ENCODE measurements at places on chromosomes 3 and 15. TPM values are rescaled to one million over a fixed set of nuclear protein-coding genes. Genes with fewer than 3 reads are reported as not detected.
A peak's percentile ranks its signal among the peaks of the same experiment; 100 is the strongest.

The DTX3L gene
- 8.6 TPM for total RNA-seq

The MYH15 gene
- 0.48 TPM for total RNA-seq

DNA sequence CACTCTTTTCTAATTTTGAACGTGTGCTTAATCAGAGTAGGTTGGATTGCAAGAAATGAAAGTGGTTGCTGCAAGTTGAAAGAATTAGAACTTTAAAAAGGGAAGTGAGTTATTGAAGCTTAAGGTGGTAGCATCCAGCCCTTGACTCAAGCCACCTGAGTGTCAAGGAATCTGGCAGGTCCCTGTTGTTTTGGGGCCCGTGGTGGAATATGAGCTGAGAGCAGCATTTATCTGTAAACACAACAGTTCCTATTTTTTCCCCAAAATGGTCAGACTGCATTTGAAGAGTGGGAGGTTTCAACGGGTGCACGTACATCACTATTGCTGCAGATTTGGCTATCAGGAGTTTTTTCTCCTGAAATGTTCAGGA lies 1.7 kb downstream of the ITPR1 start:
- DNase-seq = no peak

DNA sequence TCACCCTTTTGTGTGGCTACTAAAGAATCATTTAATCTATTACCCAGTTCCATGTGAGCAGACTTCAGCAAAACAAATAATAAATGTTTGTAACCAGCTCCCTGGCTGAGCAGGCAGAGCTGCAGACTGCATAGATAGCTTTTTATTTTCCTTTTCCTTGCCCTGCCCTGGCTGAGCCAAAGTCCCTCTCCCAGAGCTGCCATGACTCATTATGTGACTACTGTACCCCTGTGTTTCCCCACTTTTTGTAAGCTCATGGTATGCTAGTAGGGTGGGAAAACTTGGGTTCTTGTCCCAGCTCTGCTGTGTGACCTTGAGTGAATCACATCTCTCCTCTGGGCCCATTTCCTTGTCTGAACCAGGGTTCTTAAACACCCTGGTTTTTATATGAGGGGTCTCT lies 127.5 kb downstream of the CLSTN2 start:
- no peak for DNase-seq

DNA sequence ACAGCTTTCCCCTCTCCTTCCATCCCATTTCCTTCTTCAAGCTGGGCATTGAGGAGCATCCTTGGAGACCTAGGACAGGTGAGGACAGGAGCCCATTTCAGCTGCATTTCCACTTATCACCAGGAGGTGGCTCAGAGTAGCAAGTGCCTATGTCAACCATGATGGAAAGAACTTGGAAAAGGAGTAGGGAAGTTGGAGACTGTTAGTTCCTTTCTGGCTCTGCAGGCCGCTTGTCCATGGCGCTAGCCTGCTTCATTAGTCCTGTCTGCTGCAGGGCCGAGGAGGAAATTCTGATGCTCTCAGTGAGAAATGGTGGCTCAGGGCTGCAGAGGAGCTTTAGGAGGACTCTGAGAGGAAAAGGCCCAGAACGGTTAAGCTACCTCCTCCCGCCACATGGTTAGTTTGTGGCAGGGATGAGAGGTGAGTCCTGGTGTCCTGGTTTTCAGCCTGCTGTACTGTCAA lies 7.0 kb upstream of the CD276 start:
- no peak for DNase-seq

GRCh38 chr15:65033659-65034269 lies 4.3 kb upstream of the MTFMT start:
- no peak for DNase-seq

DNA sequence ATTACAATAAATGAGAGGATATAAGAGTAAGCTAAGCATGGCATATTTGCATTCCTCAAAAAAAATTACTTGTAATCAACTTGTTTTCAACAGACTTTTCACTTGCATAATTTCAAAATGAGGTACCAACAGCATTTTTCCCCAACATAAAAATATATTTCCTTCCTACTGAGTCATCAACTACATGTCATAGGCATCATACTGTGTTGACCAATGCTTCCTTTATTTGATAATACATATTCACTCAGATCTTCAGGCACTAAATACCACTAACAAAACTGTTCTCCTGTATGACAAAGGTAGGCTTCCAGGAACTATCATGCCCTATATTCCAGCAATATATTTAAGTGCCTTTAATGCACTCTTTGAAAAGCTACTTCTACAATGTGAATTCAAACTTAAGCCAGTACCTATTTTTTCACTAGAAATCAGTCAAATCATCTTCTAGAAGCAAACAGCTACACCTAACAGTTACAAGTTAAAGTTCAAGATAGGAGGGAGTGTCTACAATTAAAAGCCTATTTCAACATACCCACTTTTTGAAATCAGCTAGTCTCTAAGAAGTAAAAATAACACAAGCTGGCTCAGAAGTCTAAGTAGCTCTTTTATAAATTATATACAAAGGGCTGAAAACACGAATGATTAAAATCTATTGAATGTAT lies 11.3 kb downstream of the ADAM10 start:
- DNase-seq = no peak

DNA sequence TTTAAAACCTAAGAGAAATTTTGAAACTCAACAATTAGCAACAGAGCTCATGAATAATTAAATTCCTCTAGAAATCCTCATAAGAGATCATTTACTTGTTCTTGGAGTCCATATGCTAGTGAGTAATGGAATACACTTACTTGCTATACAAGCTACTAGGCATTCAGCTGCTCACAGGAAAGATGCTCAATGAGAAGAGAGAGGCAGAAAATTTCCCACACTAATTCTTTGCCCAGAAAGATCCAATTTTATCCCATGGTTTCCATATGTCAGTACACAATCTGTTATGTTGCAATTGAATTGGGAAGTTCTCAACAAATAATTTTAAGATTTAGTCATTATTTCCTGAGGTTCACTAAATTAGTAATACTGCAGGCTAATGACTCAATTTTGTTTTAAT lies 310.4 kb downstream of the RYR3 start:
- DNase-seq = no peak

DNA sequence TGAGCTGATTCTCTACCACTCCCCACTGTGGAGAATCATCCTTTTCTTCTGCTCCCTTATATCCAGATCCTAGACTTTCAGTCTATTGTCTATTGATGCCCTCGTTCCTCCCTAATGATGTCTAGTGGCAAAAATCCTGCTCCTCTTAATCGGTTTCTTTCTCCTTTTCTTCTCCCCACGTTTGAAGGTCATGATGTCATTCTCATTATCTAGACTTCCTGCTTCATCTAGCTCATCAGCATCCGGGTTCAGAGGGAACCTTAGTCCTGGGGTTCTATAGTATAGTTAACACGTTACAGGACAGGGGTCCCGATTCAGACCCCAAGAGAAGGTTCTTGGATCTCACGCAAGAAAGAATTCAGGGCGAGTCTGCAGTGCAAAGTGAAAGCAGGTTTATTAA lies 14.9 kb upstream of the ALDH1A2 start:
- no peak for DNase-seq

GRCh38 chr3:35724106-35724505 lies 84.8 kb downstream of the ARPP21 start:
- no peak for DNase-seq

DNA sequence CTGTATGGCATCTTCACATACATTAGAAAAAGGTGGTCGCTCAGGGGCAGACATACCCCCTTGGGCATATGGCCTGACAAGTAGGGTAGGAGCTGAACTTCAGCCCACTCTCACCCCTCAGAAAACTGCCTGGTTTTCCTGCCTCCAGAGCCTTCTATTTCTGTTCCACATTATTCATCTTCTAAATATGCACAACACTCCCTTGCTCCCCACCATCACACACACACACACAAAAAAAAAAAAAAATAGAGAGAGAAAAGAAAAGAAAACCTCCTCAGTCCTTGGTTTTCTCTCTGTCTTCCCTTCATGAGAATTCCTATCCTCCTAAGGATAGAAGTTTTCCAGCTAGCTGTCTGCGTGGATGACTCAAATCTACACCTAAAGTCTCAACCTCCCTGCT lies 5.6 kb upstream of the ROPN1 start:
- no peak for DNase-seq

DNA sequence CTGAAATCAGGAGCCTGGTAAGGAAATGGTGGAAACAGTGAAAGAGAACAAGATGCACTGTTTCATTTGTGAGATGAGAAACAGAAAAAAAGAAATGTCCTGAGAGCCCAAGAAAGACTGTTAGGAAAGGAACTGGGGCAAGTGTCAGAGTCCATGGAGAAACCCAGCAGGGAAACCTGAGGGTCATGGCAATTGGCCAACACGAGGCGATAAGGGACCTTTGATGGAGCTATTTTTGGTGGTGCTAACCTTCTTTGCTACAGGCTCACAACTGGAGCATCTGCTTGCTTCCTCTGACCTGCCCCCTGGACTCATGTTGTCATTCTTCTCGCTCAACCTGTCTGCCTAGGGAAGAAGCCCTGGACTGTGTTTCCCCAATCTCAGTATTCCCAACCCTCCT lies 4.2 kb upstream of the TMEM41A start:
- no peak for DNase-seq

- no peak for DNase-seq
Measured at GRCh38 chr3:5213574-5213966, 26.1 kb downstream of the EDEM1 start.

GRCh38 chr3:39383881-39384664 lies 903 bp downstream of the SLC25A38 start:
- DNase-seq = peak; percentile 94

GRCh38 chr3:94862703-94863102 lies 799.8 kb downstream of the NSUN3 start:
- no peak for DNase-seq

All from right atrium auricular region (tissue), 2 donors.